ENCODE measurements at places on chromosomes 13 and 19.

GRCh38 chr13:24203273-24203672 is 42.8 kb downstream of the SPATA13 start:
- no peak for DNase-seq
- H3K4me3 ChIP-seq = no peak overlapping the region
- no peaks in the 10 kb centered on the region for H3K36me3 ChIP-seq
- no peaks in the 10 kb centered on the region for H3K27me3 ChIP-seq
- no peaks in the 10 kb centered on the region for H3K4me1 ChIP-seq
- no peak overlapping the region for H3K27ac ChIP-seq

- no peaks in the 10 kb centered on the region for H3K27me3 ChIP-seq
- no peaks in the 10 kb centered on the region for H3K4me1 ChIP-seq
- no peak overlapping the region for H3K4me3 ChIP-seq
- no peak overlapping the region for H3K27ac ChIP-seq
- DNase-seq = no peak
Observed at GRCh38 chr13:55572408-55572807, 1568.3 kb upstream of the PRR20A start.

DNA sequence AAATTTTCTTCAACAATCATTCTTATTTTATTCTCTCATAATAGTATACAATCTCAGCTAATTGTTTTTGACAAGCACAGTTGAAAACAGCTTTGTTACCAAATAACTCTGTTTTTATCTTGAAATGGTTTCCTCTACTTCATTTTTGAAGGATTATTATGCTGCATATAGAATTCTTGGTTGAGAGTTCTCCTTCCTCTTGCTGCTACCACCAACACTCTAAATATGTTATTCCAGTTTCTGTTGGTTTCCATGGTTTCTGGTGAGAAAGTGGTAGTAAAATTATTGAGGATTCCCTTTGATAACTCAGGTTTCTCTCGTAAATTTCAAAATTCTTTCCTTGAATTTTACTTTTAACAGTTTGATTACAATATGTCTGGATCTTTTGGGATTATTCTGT is 1725.9 kb downstream of the PCDH9 start:
- H3K4me1 ChIP-seq = no peaks in the 10 kb centered on the region
- H3K27me3 ChIP-seq = no peaks in the 10 kb centered on the region
- no peak overlapping the region for H3K27ac ChIP-seq
- no peak overlapping the region for H3K4me3 ChIP-seq
- H3K36me3 ChIP-seq = no peaks in the 10 kb centered on the region
- no peak for DNase-seq

- no peak within 1 kb of the TSS for H3K27ac ChIP-seq
- H3K4me1 ChIP-seq = peaks cover 3% of the 10 kb centered on the region
- no peaks in the 10 kb centered on the region for H3K27me3 ChIP-seq
- DNase-seq = peak; percentile 95
- H3K4me3 ChIP-seq = peak within 1 kb of the TSS; percentile 94
Observed at GRCh38 chr19:45691516-45692186, at the start of gene SNRPD2. Gene SNRPD2, minus strand, starts transcription at chr19:45691953. Its CDS starts 65 bp downstream, at chr19:45691888.

GRCh38 chr13:100497389-100497788 is 91.2 kb downstream of the GGACT start:
- H3K36me3 ChIP-seq = peaks cover 5% of the 10 kb centered on the region
- no peak overlapping the region for H3K4me3 ChIP-seq
- H3K4me1 ChIP-seq = peaks cover 7% of the 10 kb centered on the region
- H3K27ac ChIP-seq = no peak overlapping the region
- no peak for DNase-seq
- H3K27me3 ChIP-seq = no peaks in the 10 kb centered on the region

DNA sequence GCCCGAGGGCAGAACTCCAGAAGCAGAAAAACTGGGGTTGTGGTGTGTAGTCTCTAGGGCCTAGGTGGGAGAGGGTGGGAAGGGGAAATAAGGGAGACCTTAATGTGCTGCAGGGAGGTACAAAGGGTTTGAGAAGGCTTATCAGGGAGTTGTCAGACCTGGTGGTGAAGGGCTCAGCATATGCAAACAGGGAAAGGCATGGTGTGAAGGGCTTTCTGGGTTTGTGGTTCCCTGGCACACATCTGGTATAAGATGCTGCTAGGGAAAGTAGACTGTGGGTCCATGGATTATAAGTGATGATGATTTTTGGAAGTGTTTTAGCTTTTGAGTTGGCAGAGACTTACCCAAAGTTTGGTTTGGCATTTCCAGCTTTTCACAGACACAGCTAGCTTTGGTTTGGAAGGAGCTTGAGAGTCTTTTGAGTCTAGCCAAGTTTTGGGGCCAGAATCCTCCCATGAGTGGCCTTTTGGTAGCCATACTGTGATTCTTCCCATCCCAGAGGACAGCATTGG is 2.2 kb downstream of the TRIM28 start:
- no peak for DNase-seq
- H3K27ac ChIP-seq = no peak overlapping the region
- peaks cover 4% of the 10 kb centered on the region for H3K4me1 ChIP-seq
- peaks cover 62% of the 10 kb centered on the region for H3K36me3 ChIP-seq
- peaks cover 4% of the 10 kb centered on the region for H3K27me3 ChIP-seq
- H3K4me3 ChIP-seq = peak overlapping the region; percentile 98

- H3K4me1 ChIP-seq = no peaks in the 10 kb centered on the region
- no peak overlapping the region for H3K4me3 ChIP-seq
- H3K36me3 ChIP-seq = peaks cover 23% of the 10 kb centered on the region
- no peak for DNase-seq
- H3K27ac ChIP-seq = no peak overlapping the region
Observed at GRCh38 chr13:35025314-35025713, 83.2 kb downstream of the NBEA start.

DNA sequence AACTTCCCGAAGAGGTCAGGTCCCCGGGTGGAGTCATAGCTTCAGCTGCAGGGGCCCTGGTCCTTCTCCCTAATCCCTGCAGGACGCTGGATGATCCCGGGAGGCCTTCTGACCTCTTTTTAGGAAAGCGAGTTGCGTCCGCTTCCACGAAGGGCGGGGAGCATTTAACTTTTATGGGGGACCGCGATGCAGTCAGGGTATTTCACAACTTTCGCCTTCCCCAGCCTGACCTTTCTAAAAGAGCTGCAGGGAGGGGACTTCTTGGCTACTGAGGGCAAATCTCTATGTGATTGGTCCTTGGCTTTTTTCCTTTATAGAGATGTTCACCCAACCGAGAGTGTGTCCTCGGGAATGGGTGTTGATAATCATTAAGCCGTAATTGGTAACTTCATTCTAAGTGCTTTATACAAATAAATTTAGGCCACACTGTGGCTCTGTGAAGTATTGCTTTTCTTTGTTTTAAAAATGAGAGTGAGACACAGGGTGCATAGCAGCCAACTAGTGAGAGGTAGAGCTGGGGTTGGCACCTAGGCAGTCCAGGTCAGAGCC is 778 bp downstream of the ZNF230 start:
- DNase-seq = no peak
- H3K4me1 ChIP-seq = no peaks in the 10 kb centered on the region
- peak overlapping the region; percentile 92 for H3K4me3 ChIP-seq
- H3K36me3 ChIP-seq = peaks cover 25% of the 10 kb centered on the region
- H3K27me3 ChIP-seq = no peaks in the 10 kb centered on the region

DNA sequence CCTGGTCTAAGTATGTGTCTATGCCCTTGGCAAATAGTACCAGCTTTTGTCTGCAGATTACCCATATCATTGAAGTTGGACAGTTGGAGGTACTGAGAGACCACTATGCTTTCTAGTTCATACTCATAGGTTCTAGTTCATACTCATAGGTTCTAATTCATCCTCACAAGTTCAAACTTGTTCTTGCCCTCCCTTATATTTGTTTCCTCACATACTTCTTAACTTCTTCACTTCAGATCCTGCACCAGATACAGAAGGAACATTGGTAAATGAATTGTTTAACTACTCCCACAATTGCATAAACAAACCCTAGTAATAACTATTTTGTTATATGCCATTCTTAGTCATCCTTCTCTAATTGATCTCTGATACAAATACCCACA is 172.2 kb downstream of the SLITRK1 start:
- no peaks in the 10 kb centered on the region for H3K36me3 ChIP-seq
- H3K27ac ChIP-seq = no peak overlapping the region
- H3K4me3 ChIP-seq = no peak overlapping the region
- no peaks in the 10 kb centered on the region for H3K27me3 ChIP-seq
- no peaks in the 10 kb centered on the region for H3K4me1 ChIP-seq

DNA sequence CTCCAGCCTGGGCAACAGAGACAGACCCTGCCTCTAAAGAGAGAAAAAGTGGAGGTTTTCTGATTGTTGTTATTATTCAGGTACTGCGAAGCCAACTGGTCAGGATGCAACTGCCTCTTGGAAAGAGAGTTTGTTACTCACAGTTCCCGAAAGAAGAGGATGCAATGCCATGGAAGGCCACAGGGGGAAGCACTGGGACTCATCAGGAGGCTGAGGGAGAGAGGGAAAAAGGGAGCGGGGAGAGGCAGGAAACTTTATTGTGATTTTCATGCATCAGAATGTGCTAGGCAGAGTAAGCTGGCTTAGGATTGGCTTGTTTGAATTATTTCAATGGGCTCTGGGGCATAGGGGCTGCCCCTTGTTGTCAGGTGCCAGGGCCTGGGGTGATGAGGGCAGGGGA is 27.6 kb downstream of the MYO9B start:
- no peaks in the 10 kb centered on the region for H3K4me1 ChIP-seq
- DNase-seq = peak; percentile 75
- H3K4me3 ChIP-seq = no peak overlapping the region
- H3K27me3 ChIP-seq = no peaks in the 10 kb centered on the region
- peaks cover 29% of the 10 kb centered on the region for H3K36me3 ChIP-seq

GRCh38 chr13:98275681-98276171 is 98.7 kb upstream of the RNF113B start:
- H3K4me1 ChIP-seq = peaks cover 21% of the 10 kb centered on the region
- peak overlapping the region; percentile 10 for H3K27ac ChIP-seq
- DNase-seq = no peak
- H3K36me3 ChIP-seq = peaks cover 2% of the 10 kb centered on the region
- H3K4me3 ChIP-seq = no peak overlapping the region

GRCh38 chr13:23514076-23514475 is 56.1 kb upstream of the TNFRSF19 start:
- no peak for DNase-seq
- 0 out of 2 replicates have a peak, but pooled peaks cover 4% of the 10 kb centered on the region for H3K4me1 ChIP-seq
- no peaks in the 10 kb centered on the region for H3K36me3 ChIP-seq
- no peak overlapping the region for H3K4me3 ChIP-seq

GRCh38 chr13:77781808-77782207 is 84.3 kb downstream of the SLAIN1 start:
- H3K4me3 ChIP-seq = no peak overlapping the region
- no peaks in the 10 kb centered on the region for H3K27me3 ChIP-seq
- H3K36me3 ChIP-seq = peaks cover 9% of the 10 kb centered on the region
- H3K27ac ChIP-seq = no peak overlapping the region
- DNase-seq = no peak

DNA sequence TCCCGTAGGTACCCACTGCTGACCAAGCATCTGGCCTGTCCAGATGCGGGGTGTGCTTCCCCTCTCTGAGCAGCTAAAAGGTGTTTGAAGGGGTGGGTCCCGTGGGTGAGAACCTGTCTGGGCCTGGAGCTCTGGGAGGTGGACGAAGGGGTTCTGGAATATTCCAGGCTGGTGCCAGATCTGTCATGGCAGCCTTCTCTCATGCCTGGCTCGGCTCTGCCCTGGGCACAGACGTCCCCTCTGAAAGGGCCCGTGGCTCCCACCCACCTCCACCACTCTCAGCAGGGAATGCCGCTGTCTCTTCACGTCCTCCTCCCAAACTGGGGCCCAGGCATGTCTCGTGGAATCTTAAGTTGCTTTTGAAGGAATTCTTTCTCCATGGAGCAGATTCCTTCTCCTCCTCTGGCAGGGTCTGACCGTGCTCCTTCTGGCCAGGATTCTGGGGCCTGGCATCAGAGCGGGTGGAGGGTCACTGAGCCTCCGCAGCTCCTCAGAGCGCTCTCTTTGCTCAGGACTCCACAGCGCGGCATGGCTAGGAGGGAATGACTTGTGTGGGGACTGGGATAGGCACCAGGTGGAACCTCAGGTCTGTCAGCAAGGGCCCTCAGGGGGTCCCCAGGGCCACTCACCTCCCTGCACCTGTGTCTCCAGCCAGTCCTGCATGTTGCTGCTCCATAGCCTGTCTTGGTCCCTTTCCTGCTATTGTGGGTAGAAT is 5.9 kb upstream of the MCF2L start:
- H3K27me3 ChIP-seq = no peaks in the 10 kb centered on the region
- DNase-seq = no peak
- H3K36me3 ChIP-seq = peaks cover 4% of the 10 kb centered on the region
- no peak overlapping the region for H3K4me3 ChIP-seq
- no peak overlapping the region for H3K27ac ChIP-seq

GRCh38 chr19:47215581-47215980 is 15.4 kb downstream of the BBC3 start:
- no peaks in the 10 kb centered on the region for H3K27me3 ChIP-seq
- no peaks in the 10 kb centered on the region for H3K4me1 ChIP-seq
- H3K36me3 ChIP-seq = peaks cover 18% of the 10 kb centered on the region
- DNase-seq = no peak

GRCh38 chr19:10243606-10244005 is 8.4 kb upstream of the MRPL4 start:
- no peaks in the 10 kb centered on the region for H3K36me3 ChIP-seq
- H3K4me1 ChIP-seq = no peaks in the 10 kb centered on the region
- H3K4me3 ChIP-seq = no peak overlapping the region
- H3K27me3 ChIP-seq = no peaks in the 10 kb centered on the region
- DNase-seq = no peak

GRCh38 chr19:32675720-32676185 is at the start of gene RGS9BP:
Gene RGS9BP, plus strand, starts transcription at chr19:32675848. Its CDS starts 416 bp downstream, at chr19:32676264.
- peak; percentile 66 for DNase-seq
- no peaks in the 10 kb centered on the region for H3K4me1 ChIP-seq
- H3K36me3 ChIP-seq = no peaks in the 10 kb centered on the region
- peaks cover 18% of the 10 kb centered on the region for H3K27me3 ChIP-seq
- H3K4me3 ChIP-seq = peak within 1 kb of the TSS; percentile 81

DNA sequence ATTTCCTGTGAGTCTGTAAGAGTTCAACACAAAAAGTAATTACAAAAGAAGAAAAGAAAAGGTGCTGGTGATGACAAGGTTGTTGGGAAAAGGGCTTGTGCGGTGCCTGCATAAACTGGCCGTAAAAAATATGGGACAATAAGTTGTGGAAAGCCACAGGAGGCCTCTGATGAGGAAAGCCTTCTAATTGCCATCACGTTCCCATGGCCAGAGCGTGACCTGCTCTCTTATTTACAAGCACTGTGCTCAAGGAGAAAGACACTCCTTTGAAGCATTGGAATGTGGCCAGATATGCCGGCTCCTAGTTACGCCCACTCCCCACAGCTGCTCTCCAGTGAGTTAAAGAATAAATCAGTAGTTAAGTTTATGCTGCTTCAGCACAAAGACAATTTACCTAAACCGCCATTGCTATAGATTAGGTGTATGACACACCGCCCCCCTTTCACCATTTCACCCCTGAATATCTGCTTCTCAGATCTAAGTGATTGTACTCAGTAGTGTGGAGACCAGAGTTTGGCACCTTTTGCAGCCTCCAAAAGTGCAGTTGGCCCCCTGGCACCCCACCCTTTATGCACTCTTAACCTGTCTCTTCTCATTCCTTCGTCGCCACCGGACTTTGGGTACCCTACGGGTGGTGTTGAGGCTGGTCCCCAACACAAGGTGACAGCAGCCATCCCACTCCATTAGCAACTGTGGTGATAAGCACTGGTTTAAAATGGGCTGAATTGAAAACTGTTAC is 8.1 kb upstream of the PGLYRP1 start:
- no peaks in the 10 kb centered on the region for H3K4me1 ChIP-seq
- no peak for DNase-seq
- H3K36me3 ChIP-seq = peaks cover 7% of the 10 kb centered on the region
- no peaks in the 10 kb centered on the region for H3K27me3 ChIP-seq
